Iris pigment epithelial cell (primary cell): ENCODE measurements at places on chromosomes 1 and 21.

GRCh38 chr1:3479511-3480368, 25.3 kb downstream of the ARHGEF16 start:
- DNase-seq: no peak

GRCh38 chr1:235671992-235672391, 22.4 kb upstream of the GNG4 start:
- no peak for DNase-seq

GRCh38 chr1:94617134-94617805, 75.7 kb upstream of the F3 start:
- peak; percentile 69 for DNase-seq

DNA sequence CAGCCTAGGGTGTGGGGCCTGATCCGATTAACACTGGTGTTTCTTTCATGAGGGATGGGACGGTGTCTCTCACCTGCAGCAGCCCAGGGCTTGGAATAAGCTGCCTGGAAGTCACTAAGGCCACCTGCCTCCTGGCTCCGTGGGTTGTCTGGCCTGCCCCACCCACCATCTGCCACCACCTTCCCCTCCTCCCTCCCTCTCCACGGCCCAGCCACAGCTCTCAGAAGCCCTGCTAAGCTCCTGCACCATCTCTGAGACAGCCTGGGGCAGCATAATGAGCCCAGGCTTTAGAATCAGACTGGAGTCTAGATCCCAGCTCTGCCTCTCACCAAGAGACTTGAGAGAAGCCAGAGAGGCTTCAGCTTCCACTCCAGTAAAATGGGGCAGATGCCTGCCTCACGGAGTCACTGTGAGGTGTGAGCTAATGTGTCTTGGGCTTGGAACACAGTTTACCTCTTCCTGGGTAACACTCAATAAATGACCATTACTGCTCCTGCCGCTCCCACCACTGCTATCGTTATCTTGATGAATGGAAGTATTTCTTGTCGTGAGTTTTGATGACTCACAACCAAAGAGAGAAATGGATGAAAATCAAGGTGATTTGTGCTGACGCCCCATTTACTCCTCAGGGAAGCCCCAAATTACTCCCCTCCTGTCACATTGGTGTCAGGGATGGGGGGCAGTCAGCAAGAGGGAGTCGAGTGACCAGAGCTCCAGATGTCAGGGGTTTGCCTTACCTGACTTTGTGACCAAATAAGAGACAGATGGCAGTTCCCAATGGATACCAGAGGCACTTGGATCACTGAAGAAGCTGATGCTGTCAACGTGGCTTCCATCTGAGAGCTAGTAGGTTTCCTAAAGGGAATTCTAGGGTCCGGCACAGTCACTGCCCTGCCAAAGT, 23.5 kb upstream of the C1QA start:
- no peak for DNase-seq

GRCh38 chr1:108046026-108046425, 81.0 kb upstream of the VAV3 start:
- no peak for DNase-seq

GRCh38 chr1:53339736-53340635, 12.1 kb upstream of the LRP8 start:
- DNase-seq: no peak

DNA sequence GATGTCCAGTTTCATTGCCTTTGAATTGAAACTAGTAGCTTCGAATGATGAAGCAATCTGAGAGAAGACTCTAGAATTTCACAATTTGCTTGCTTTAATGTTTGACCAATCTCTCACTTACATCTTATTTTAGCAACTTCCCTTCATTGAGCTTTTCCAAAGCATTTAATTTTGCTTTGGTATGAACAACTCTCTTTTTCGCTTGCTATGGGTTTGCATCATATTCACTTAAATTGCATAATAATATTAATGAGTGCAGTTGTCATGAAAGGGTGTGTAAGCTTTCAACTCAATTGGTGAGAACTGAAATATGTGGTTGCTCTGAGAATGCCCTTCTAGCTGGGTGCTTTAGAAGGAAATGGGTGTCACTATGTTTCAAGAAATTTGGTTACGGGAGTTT, 309.2 kb downstream of the HLX start:
- DNase-seq: no peak

GRCh38 chr1:27446496-27447020, 43.4 kb downstream of the WASF2 start:
- DNase-seq: no peak
